Lung microvascular endothelial cell (primary cell): ENCODE measurements at places on chromosomes 2 and 18. TPM values are rescaled to one million over a fixed set of nuclear protein-coding genes. Genes with fewer than 3 reads are reported as not detected.

GRCh38 chr2:45843136-45843535 lies 191.7 kb downstream of the PRKCE start:
- DNase-seq = no peak

Gene RIT2
- total RNA-seq = not detected in 2 replicates

DNA sequence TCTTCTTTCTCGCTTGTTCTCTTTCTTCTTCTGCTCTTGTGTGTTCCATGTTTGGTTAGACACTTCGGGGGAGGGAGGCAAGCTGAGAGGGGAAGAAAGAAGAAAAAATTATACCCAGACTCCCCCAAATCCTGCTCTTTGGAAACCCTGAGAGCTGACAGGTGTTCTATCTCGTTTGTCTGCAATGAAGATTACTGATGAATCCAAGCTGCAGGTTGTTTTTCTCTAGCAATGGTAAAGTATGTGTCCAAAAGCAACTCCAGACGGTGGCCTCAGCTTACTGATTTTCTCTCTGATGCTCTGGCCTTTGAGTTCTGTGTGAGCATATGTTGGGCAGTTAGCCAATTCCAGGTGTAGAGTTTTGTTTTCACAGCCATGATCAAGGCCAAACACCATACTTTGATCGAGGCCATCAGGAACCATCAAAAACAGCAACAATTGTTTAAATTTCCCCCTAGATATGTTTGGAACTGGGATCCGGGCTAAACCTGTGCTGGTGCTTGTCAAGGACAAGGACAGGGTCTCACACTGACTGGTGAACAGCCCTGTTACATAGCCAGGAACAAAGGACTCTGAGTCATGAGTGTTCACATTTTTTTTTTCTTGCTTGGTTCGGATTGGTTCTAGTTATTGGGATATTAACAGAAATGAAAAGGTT lies 142.0 kb downstream of the PRKCE start:
- peak; percentile 54 for DNase-seq

DNA sequence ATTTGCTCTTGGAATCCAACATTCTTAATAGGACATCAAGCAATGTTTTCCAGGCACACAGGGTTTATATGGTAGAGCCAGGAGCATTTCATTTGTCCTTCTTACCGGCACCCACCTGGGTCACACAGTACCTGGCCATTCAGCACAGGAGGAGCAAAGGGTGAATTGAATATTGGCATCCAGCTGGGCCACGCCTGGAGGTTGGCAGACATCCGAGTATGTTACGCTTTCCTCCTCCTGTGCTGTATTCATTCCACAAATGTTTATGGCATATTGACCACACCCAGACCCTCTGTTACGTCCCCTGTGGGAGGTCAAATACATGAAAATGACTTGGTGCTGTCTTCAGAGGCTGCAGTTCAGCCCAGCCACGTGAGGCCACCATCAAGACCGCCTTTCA lies 206.2 kb downstream of the RTP5 start:
- no peak for DNase-seq

Gene ASXL3
- 0.20 and 0.22 TPM in 2 replicates for total RNA-seq

- DNase-seq = no peak
These were observed 82.5 kb upstream of the PKDCC start for GRCh38 chr2:41965173-41965908.
